RPMI7951 (cell line): ENCODE measurements at places on chromosomes 4 and X. TPM values are rescaled to one million over a fixed set of nuclear protein-coding genes. Genes with fewer than 3 reads are reported as not detected.

DNA sequence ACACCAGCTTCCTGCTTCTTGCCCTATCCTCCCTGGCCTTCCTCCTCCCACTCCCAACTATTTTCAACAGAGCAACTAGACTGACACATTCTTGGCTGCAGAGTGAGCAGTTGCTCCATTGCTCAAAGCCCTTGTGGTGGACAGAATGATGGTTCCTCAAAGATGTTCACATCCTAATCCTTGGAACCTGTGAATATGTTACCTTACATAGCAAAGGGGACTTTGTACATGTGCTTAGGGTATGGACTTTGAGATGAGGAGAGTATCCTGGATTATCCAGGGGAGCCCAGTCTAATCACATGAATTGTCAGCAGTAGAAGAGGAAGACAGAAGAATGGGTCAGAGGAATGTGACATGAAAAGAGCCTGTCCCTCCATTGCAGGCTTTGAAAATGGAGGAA, 24.9 kb upstream of the HOPX start:
- DNase-seq: no peak

DNA sequence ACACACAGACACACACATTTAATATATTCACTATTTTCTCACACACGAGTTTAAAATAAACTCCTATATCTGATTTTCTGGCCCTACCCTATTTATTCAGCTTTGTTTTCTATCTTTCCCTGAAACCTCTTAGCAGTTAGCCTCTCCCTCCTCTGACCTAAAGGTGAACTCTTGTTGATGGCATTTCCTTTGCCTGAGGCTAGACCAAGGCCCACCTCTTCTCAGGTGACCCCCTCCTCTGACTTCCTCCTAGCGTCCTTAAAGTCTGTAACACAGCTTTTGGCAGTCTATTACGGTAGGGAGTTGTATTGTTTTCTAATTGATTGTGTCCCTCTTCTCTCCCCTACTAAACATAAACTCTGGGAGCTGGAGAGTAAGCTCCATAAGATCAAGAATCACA, 1.7 kb upstream of the SRPX2 start:
- DNase-seq: no peak

GRCh38 chrX:141185366-141185765, 8.4 kb upstream of the LDOC1 start:
- no peak for DNase-seq

GRCh38 chr4:53189011-53189410, 176.8 kb downstream of the SCFD2 start:
- peak; percentile 37 for DNase-seq

DNA sequence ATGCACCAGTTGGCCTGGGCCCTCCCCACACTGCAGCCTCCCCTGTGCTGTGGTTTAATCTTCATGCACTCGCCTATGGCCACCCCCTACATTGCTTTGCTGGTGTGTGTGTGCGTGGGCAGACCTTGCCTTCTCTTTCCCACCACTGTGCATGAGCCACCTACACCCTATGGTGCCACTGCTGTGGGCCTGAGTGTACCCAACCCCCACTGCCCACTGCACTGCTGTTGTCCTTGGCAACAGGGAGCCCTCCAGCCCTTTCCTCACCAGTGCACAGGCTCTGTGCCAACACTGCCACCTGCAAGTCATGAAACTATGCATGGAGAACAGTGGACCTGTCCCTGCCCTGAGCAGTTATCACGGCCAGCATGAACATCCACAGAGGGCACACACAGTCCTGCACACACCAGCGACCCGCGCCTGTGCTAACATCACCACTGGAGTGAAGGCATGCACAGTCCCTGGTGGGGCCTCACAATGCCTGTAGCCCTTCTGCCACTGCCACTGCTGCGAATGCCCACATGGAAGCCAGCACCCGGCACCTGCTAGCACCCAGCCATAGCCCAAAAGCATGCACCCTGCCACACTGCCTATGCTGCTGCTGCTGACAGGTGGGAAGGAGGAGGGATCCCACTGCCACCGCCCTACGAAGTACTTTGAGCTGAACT, 237.8 kb upstream of the ARSJ start:
- no peak for DNase-seq

DNA sequence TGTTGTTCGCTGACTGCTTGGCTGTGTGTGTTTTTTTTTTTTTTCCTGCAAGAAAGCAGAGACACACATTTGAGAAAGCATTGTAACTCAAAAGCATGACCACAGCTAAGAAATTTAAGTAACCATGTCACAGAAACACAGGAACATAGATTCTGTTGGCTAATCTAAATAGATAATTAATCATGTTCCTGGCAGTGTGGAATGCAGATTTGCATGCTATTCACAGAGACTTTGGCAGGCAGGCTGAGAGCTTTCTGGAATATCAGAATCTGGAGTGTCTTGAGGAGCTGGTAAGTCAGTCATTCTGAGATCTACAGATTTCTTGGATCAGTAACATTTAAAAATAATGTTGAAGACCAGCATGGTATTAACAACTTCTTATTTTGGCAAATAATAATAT, 33.2 kb upstream of the SMS start:
- no peak for DNase-seq

DNA sequence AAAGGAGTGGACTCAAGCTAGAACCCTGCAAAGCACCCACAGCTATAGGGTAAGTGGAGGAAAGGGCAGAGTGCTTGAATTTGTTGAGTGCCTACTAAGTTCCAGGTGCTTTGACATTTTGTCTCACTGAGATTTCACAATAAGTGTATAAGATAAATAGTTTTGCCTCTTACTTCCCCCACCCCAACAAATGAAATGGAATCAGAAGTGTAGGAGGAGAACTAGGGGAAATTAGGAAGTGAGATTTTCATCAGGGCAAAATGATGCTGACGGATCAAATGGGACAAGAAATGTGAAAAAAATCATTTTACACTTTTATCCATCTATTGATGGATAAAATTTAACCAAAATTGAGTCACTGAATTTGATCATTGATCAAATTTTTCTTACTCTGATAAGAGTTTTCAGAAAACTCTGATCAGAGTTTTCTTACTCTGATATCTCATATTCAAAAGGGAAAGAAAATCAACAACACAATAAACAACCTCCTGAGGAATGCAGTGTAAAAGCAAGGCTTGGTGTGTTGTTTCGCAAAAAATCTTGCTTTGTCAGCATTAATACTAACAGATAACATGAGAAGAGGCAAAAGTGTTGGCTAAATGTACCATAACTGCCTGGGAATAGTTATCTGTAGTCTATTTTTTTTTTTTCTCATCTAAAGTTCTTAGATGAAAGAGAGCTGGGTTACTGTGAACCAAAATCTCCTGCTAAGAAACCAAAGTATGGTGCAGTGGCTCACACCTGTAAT, 24.9 kb downstream of the PLAC8 start:
- DNase-seq: no peak

The CXCL11 gene
- total RNA-seq: 0.10 and 0.36 TPM in 2 replicates
